ENCODE measurements at places on chromosomes 6 and 20. TPM values are rescaled to one million over a fixed set of nuclear protein-coding genes. Genes with fewer than 3 reads are reported as not detected.
A peak's percentile ranks its signal among the peaks of the same experiment; 100 is the strongest.

OR12D3 gene
- not detected for total RNA-seq

IP6K3 gene
- not detected for total RNA-seq

OOEP gene
- 12.2 TPM for total RNA-seq

PLCB4 gene
- total RNA-seq: 14.9 TPM

STX11 gene
- 0.17 TPM for total RNA-seq

NR2E1 gene
- not detected for total RNA-seq

- DNase-seq: no peak
These were observed 48.6 kb downstream of the FIG4 start for GRCh38 chr6:109739686-109740085.

DNA sequence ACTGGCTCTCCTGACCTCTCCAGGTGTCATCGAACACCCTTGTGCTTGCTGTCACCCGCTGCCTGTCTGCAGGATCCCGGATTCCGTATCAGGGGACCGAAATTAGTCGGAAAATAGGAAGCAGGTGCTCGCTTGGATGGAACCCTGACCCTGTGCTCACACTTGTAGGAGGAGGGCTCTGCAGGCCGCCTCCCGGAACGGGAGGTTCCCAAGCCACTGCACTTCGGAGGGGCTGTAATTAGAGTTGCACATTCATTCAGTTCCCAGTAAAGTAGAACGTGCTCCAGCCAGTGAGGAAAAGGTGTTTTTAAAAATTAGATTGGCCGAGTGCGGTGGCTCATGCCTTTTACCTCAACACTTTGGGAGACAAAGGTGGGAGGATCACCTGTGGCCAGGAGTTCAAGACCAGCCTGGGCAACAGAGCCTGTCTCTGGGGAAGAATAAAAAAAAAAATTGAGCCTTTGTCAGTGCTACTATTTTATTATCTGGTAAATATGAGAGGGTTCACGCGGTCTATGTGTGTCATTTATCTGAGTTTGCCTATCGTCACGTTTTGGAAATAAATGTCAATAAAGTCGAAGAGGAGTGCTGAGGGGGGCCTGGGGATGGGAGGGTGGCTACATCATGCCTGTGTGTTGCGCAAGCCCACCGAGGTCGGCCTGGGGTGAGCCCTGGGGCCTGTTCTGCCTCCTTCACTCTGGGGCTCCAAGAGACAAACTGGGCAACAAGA, 1.5 kb upstream of the GMEB2 start:
- peak; percentile 83 for DNase-seq

- DNase-seq: no peak
These were observed 27.0 kb downstream of the EDEM2 start for GRCh38 chr20:35120012-35120701.

DNA sequence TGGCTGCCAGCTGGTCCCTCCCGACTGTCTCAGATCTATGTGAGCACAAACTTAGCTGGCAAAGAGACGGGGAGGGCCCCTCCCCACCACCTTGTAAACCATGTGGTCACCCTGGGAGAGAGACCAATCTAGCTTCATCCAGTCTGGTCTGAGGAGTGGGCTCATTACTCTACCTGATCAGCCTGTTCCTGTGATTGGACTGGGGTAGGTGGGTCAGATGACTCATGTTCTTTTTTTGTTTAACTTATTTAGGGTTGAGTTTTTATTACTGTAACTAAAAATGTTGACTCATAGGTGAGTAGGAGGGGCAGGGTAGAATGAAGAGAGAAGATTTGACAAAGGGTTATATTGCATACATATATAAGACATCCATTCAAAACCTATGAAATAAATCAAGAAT, 4.7 kb downstream of the GSTA4 start:
- DNase-seq: no peak

GRCh38 chr6:21987501-21987957, 309.3 kb downstream of the PRL start:
- peak; percentile 54 for DNase-seq

GRCh38 chr6:106154326-106154725, 68.2 kb downstream of the PRDM1 start:
- no peak for DNase-seq

GRCh38 chr20:3818155-3819151, 1.9 kb upstream of the AP5S1 start:
- DNase-seq: peak; percentile 76

DNA sequence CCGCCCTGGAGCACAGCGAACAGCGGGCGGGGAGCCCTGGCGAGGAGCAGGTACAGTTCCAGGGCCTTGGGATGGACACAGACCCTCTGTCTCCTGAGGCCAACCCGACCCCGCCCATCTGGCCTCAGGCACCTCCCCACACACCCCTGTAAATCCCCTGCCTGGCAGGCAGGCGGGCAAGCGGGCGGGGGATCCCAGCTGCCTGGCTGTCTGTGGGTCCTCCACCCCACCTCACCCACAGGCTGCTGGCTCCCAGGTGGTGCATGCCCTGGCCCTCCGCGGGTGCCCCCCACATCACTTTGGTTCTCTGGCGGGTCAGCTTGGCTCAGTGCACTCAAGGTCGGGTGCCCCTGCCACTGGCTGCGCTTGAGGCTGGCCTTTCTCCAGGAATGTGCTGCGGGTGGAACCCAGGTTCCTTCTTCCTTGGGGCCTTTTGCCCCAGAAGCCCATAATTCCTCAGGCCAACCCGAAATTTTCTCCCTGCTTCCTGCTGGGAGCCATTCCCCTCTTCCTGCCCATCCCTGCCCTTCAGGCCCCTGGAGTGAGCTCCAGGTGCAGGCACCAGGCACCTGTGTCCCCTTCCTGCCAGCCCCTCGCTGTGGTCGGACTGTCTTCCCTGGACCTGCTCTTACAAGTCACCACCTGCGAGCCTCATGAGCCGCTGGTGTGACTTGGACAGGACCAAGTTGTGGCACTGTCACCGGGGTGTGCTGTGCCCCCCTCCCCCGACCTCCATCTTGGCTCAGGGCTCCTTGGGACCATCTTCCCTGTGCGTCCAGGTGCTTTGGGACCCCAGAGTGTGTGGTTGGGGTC, 5.3 kb upstream of the TNFRSF6B start:
- DNase-seq: peak; percentile 61

DNA sequence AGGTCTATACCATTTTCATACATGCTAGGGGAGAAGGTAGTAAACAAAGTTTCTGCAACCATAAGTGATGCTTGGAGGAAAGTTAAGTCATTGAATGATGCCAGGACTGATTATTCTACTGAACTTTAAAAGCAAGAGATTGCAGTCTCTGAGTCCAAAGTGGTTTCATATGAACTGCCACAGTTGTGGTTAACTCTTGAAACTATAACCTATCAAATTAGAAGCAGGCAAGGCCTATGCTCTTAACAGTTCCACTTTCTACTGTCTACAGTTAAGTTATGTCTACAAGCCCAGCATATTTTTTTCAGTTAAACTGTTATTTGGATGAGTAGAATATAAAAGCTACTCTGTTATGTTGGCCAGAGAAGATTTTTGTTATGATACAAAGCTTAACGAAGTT, 326.5 kb upstream of the RUNX2 start:
- DNase-seq: no peak

GRCh38 chr6:938271-938905, 245.4 kb upstream of the EXOC2 start:
- no peak for DNase-seq

DNA sequence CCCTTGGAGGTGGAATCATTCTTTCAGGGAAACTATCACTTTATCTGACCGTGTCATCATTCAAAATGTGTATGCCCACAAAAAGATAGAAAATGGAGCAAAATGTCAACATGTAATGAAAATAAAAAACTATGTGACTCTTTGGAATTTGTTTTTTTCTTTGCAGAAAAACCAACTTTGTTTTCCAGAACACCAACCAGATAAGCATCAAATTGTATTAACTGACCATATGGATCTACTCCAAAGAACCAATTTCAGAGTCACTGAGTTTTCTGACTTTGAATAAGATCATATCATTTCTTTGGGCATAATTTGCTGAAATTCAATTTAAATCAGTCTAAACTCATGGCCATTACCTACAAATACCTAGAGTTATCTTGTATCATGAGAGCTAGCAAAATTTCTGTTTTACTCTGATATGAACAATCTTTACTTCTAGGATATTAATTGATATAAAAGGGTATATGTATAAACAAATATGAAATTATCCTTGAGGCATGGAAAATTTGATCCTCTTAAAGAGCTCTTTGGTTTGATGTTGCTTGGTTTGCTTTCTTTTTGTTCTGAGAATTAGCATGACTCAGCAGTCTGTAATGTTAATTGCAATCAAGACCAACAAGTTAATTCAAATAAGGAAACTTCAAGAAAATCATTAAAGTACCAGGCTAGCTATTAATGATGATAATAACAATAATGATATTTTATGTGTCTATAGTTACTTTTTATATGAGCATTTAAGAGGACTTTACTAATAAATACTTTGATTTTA, 444.4 kb upstream of the MARCKS start:
- DNase-seq: no peak

GRCh38 chr6:131923356-131923755, 27.8 kb downstream of the CCN2 start:
- DNase-seq: peak; percentile 45

GRCh38 chr20:479487-479886, 17.2 kb upstream of the TBC1D20 start:
- no peak for DNase-seq

DNA sequence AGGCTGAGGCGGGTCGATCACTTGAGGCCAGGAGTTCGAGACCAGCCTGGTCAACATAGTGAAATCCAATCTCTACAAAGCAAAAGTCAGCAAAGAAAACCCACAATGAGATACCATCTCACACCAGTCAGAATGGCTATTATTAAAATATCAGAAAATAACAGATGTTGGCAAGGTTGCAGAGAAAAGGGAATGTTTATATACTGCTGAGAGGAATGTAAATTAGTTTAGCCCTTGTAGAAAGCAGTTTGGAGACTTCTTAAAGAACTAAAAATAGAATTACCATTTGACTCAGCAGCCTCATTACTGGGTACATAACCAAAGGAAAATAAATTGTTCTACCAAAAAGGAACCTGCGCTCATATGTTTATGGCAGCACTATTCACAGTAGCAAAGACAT, 16.7 kb upstream of the GCM1 start:
- no peak for DNase-seq

DNA sequence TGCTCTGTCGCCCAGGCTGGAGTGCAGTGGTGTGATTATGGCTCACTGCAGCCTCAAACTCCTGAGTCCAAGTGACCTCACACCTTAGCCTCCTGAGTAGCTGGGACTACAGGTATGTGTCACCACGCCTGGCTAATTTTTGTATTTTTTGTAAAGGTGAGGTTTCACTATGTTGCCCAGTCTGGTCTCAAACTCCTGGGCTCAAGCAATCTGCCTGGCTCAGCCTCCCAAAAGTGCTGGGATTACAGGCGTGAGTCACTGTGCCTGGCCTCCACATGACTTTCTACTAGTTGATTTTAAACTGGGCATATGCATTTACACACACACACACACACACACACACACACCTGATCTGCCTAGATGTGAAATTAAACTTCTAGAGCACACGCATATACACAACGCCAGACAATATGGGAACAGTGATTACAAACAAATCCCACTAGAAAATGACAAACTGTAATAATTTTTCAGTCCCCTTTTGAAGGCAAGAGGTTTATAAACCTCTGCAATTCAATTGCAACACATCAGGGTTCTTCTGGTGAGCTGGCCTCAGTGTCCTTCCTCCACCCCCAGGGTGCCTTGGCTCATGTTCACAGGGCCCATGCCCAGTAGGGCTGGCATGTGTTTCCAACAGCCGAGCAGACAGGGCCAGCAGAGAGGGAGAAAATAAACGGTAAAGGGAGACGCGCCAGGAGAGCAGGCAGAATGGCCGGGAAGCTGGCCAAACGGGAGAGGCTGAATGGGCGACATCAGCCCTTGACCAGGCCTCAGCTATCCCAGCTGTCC, 31.2 kb downstream of the PARD6B start:
- peak; percentile 72 for DNase-seq

GRCh38 chr6:142881290-142881689, 63.7 kb downstream of the HIVEP2 start:
- no peak for DNase-seq

- DNase-seq: no peak
These were observed 402.7 kb downstream of the TAF4 start for GRCh38 chr20:61662968-61663331.

DNA sequence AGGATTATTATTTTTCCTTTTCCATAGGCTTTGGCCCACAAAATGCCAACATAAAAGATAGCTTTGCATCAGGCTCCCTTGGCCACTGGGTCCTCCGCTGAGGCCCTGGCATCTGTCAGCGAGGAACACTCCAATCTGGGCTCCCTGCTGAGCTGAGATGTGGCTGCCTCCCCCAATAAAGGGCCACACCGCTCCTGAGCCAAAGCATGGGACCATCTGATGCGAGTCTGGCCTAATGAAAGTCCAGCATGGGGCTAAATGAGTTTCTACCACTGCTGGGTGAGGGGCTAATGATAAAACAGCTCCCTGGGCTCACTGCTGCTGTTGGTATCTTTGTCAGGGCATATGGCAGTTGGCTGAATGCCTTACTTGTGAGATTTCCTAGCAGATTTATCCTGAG, 817.5 kb upstream of the SLC35B3 start:
- DNase-seq: no peak

GRCh38 chr6:527989-528673, 128.8 kb downstream of the HUS1B start:
- DNase-seq: no peak

All from PC-9 (cell line).